Cardiac atrium fibroblast (primary cell): ENCODE measurements at places on chromosomes 4 and X. TPM values are rescaled to one million over a fixed set of nuclear protein-coding genes. Genes with fewer than 3 reads are reported as not detected.

HCCS gene
- total RNA-seq, result 14.6 and 17.3 TPM in 2 replicates

SERPINA7 gene
- total RNA-seq, result not detected in 2 replicates

PLP2 gene
- total RNA-seq, result 78.9 and 81.2 TPM in 2 replicates

POU3F4 gene
- total RNA-seq, result not detected in 2 replicates

CENPVL2 gene
- not detected in 2 replicates for total RNA-seq

TMPRSS11A gene
- not detected in 2 replicates for total RNA-seq

HSFX3 gene
- not detected in 2 replicates for total RNA-seq

PTCHD1 gene
- under 0.01 TPM in 1 of 2 replicates, not detected in the other for total RNA-seq
